ENCODE measurements at places on chromosomes 4 and X.

DNA sequence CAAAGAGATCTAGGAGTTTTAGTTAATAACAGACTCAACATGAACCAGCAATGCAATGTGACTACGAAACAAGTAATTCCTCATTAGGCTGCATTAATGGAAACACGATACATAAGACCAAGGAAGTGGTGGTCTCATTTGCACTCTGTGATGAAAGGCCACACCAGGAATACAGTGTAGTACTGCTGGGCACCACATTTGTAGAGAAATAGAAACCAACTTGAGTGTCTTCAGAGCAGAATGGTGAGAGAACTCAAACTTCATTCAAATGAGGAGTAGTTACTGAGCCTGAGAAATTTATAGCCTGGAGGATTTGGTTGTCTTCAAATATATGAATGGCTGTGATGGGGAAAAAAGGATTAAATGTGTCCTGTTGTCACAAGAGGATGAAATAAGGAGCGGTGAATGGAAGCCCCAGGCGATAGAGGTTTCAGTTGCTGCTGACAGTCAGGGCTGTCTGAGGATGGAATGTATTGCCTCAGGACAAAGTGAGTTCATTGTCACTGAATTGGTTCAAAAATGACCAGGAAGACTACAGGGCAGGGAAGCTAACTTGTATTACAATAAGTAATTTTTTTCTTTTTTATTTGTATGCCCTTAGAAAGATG is 50.9 kb downstream of the NFKB1 start:
- DNase-seq: no peak

DNA sequence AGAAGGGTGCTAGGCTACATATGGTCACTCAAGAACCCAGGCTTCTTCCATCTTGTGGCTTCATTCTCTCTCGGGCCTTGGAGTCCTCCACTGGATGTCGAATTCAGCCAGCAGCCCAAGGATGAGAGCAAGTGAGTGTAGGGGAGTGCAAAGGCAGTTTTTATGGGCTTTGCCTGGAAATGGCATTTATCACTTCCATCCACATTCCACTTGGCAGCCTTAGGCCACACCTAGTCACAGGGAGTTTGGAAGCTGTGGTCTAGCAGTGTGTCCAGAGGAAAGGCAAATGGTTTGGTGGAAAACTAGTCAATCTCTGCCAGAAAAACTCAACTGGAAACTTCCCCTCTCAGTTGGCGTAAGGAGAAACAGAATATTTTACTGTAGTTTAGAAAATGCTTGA is 59.0 kb downstream of the NHS start:
- DNase-seq: no peak

GRCh38 chr4:6913350-6913905 is 3.8 kb downstream of the TBC1D14 start:
- DNase-seq: no peak

DNA sequence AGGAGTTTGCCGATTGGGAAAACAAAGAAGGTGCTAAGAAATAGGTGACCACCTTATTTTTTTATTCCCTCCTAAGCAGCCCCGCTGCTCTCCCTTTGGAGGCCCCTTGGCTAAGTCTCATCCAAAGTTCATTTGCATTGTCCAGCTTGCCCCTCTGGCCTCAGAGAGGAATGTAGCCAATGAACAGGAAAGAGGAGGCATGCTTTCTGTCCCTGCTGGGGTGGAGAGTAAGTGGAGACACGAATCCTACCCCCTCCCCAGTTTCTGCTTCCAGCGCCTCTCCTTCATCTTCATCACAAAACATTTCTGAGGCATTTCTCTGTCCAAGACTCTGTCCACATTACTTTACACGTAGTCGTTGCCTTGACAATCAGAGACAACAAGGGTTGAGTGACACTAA is 38.7 kb downstream of the NLGN3 start:
- DNase-seq: no peak

DNA sequence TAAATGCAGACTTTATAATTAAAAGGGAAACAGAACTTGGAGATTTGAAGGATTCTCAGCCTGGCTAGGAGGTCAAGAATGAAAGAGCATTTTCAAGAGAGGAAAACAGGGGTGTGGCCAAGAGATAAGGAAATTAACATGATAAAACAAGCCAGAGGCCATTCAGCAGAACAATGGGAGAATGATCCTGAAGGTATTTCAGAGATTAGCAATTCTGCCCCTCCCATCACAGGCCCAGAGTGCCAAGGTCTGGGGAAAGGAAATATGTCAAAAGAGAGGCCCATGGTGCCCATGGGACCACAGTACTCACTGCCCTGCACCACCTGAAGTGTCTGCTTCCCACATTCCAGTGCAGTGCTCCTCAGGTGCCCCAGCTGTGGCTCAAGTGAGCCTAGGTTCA is 188.5 kb upstream of the STS start:
- DNase-seq: no peak

DNA sequence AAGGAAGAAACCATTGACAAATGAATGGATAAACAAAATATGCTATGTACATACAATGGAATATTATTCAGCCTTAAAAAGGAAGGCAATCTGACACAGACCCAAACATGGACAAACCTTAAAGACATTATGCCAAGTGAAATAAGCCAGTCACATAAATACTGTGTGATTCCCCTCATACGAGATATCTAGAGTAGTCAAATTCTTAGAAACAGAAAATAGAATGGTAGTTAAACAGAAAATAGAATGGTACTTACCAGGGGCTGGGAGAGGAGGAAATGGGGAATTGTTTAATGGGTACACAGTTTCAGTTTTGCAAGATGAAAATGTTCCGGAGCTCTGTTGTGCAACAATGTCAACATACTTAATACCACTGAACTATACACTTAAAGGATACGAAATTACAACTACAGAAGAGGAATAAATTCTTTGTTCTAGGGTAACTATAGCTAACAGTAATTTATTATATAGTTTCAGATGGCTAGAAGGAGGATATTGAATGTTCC is 47.8 kb upstream of the DUSP21 start:
- peak; percentile 12 for DNase-seq

DNA sequence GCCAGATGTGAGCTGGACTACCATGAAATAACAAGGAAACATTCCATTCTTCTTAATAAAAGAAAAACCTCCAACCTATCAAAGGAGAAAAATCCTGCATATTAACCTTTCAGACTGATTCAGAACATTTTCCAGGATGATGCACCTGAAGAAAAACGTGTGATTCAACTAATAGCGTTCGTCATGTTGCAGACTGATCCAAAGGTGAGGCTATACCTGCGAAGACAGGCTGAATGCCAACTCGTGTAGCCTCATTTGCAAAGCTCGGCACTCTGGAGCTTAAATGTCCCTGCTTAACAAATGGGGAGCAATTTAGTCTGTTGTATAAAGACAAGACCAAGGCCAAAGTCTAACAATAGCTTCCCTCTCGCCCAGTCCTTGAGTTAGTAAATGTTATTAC is 172.0 kb upstream of the NOCT start:
- DNase-seq: no peak

- DNase-seq: no peak
Observed at GRCh38 chrX:486325-486724, 99.6 kb upstream of the PPP2R3B start.

GRCh38 chrX:53682885-53683555 is 3.5 kb downstream of the HUWE1 start:
- DNase-seq: peak; percentile 57

DNA sequence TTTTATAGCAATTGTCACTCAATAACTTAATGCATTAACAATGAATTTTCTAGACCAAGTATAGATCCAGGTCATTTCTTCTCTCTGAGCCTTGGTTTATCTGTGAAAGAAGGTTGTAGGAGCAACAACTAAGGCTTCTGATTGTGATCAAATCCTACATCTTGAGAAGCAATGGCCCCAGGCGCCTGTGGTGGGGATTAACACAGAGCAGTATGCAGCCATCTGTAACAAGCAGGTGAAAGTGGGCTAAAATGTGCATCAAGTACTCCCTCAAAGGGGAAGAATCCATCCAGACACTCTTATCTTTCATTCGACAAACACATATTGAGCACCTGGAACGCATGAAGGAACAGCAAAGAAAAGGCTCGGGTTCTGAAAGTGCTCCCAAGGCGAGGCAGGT is 19.1 kb upstream of the SETD7 start:
- DNase-seq: no peak

GRCh38 chr4:3192827-3193226 is 56.1 kb upstream of the MSANTD1 start:
- no peak for DNase-seq

DNA sequence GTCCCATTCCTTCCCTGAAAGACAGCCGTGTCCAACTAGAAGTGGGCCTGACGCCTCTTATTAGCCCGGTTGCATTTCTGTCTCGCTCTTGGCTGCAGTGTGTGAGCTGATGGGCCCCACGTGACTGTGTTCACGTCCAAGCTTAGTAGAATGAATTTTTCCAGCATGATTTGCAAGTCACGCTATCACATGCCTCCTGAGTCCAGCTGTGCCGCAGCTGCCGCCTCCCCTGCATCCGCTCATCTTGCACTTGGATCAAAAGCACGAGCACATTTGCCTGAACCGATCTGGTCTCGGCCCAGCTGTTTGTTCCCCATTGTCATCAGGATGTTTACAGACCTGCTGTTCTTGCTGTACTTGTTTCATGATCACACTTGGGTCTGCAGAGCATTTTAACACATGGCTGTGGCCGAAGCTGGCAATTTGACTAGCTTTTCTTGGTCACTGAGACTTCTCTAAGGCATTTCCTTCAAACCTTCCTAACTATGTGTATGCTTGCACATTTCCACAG is 126.5 kb downstream of the KIT start:
- no peak for DNase-seq

DNA sequence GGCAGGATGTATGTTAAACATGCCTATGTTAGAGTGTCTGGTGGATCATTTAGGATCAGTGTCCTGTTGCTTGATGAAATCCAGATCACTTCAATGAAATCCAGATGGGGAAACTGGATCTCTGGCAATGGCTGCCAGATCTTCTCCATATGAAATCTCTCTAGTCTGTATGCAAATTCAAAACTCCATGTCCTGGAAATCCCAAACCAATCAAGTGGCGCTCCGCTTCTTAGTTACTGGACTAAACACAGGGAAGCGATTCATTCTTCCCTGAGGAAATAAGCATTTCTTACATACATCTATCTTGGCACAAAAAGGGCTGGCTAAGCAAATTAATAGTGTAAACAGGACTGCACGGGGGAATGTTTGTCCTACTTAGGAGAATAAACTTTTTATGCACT is 94.9 kb downstream of the HDAC8 start:
- no peak for DNase-seq

DNA sequence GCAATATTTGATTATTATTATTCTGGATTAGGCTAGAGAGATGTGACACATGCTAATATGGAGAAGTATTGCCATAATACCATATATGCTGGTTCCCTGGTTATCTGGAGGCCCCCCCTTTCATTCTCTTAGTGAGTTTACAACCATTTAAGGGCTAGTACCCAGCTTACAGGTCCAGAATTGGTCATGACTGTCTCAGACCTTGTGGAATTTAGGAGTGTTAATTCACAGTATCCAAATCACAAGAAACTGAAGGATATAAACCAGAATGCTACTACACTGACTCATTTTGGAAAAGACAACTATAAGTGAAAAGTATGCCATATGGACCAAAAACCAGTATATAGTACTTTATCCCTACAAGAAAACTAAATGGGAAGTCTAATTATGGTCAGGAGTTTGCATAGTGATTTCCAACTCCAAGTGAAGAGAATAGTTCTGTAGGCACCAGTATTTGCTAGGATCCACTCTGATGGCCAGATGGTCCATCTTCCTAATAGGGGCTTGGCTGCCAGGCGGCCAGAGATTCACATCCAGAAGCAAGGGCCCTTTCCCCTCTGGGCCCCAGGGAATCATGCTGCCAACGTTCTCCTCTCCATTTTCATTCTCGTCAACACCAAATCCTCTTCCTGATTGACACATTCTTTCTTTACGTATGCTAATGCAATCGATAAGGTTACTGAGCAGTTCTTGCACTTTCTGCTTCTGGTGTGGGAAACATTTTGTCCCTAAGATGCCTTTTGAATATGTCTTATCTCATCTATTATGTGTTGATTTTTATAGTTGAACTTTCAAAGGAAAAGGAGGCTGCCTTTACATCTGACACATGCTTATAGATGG is 123.6 kb downstream of the SHROOM3 start:
- no peak for DNase-seq

GRCh38 chrX:66014084-66014483 is 25.8 kb downstream of the VSIG4 start:
- DNase-seq: no peak

DNA sequence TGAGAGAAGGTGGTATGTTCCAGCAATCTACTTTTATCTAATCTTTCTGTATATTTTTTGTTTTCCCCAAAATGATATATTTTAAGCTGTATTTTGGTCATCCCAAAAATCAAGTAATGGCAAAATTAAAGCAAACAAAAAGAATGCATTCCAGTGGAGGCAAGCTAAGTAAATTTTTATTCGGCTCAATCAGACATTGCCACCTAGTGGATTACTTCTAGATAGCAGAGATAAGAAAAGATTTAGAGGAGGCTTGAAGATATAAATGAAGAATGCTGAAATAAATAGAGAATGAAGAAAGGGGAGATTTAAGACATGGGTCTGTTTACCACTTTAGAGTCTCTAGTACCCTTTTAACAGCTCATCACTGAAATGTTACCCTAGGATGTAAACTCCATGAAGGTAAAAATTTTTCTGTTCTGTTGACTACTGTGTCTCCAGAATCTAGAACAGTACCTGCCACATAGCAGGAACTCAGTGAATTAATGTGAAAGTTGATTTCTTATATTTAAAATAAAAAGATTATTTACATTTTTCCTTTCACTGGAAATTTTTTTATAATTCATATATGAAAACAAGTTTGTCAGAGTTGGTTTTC is 110.9 kb upstream of the ANK2 start:
- peak; percentile 49 for DNase-seq

Data from amniotic epithelial cell (primary cell).